ENCODE measurements at places on chromosomes 6 and 20.

- DNase-seq, result no peak
Measured at GRCh38 chr6:160082627-160083026, 39.0 kb upstream of the SLC22A1 start.

DNA sequence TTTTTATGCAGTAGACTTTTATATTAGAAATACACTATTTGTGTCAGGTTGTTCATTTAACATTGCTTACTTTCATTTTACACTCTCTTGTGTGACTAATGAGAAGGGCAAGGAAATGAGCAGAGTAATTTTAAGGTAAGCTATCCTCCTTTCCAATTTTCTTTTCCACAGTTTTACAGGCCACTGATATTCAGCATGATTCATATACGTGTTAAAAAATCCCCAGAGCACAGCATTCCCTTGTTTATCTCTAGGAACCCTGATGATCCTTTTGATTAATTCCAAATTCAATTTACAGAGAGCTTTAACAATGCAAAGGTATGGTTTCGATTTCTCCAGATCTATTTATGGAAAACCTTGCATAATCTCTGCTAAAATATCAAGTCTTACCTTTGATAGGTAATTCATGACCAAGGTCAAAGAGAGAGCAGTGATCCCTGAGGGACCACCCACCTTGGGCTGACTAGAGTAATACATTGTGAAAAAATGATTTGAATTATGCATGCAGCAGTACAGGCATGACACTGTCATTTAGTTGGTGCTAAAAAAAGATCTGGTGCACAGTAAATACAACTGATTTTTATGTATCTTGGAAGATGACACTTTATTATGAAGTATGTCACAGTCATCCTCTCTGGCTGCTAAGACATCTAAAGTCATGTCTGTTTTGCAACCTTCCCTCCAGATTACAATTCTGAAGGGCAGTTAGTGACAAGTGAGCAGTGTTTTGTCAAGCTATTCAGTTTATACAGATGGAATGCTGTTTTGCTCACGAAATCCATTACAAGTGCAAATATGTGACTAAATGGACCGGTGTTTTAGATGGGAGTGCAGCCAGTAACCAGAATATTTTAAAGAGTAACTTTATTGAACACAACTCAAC lies 736.6 kb downstream of the EPHA7 start:
- no peak for DNase-seq

- no peak for DNase-seq
Measured at GRCh38 chr6:125968493-125968892, 11.9 kb downstream of the HINT3 start.

DNA sequence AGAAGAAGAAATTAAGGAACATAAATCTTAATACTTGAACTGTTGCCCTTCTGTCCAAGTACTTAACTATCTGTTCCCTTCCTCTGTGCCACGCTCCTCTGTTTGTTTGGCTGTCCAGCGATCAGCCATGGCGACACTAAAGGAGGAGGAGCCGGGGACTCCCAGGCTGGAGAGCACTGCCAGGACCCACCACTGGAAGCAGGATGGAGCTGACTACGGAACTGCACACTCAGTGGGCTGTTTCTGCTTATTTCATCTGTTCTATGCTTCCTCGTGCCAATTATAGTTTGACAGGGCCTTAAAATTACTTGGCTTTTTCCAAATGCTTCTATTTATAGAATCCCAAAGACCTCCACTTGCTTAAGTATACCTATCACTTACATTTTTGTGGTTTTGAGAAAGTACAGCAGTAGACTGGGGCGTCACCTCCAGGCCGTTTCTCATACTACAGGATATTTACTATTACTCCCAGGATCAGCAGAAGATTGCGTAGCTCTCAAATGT lies 17.1 kb downstream of the IRF4 start:
- peak; percentile 88 for DNase-seq

DNA sequence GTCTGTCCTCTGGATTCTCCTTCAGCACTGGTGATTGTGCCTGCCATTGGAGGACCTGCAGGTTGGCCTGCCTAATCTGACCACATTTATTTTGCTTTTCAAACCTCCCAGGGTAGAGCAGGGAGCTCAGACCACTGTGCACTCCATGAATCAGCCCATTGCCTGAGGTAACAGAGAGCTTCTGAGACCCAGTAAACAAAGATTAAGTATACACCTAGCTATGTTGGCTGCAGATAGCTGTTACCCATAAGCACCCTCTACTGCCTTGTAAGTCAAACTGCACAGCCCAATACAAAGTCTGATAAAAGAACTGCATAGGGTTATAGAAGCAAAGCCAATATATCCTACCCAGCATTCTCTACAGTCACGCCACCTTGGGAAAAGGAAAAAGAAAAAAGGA lies 338.7 kb downstream of the HTR1B start:
- no peak for DNase-seq

DNA sequence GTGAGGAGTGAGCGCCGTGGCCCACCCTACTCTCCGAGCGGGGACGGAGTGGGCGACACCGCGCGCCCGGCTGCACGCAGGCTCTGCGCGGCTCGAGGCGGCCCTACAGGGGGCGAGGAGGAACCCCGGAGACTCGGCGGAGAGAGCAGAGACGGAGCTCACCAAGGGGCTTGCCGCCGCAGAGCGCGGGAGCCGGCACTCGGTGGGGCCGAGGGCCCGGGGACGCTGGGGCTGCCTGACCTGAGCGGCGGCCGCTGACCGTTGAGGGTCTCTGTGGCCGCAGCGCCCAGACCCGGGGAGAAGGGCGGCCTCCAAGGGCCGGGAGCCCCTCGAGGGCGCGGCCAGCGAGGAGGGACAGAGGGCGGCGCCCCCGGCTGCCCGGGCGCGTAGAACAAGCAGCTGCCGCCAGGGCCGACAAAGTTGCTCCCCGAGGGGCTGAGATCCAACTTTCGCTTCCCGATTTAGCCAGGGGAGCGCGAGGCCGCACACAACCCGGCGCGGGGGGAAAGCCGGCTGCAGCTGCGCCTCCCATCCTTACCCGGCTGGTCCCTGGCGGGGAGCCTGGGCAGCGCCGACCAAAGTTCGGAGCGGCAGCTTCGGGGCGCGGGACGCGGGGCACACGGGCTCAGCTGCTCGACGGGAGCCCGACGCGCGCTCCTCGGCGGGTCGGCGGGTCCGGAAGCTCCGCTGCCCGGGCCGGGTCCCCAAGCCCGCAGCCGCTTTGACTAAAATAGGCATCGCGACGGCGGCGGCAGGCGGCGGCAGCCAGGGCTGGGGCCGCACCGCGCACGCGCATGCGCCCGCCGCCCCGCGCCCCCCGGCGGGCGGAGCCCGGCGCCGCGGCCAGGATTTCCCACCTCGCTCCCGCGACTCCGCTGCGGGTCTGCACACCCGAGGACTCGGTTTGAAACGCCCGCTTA lies 43.1 kb downstream of the POPDC3 start:
- DNase-seq, result peak; percentile 34

DNA sequence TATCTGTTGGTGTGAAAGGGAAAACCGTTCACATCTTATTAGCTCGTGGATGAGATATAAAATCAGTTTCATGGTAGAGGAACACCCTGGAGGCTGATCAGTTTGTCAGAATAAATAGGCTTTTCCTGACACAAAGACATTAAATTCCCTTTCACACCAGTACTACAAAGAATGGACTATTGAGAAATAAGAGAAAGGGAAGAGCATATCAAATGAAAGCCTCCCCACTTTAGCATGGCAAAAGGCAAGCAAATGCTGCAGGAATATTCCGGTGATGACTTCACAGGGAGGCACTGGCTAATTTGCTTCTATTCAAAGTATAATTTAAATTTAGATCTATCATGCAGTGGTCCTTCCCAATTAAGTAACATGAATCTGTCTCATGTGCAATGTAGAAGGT lies 115.9 kb upstream of the AGPAT4 start:
- DNase-seq, result no peak

- DNase-seq, result peak; percentile 44
Measured at GRCh38 chr6:43129434-43130194, 41.5 kb upstream of the SRF start.

DNA sequence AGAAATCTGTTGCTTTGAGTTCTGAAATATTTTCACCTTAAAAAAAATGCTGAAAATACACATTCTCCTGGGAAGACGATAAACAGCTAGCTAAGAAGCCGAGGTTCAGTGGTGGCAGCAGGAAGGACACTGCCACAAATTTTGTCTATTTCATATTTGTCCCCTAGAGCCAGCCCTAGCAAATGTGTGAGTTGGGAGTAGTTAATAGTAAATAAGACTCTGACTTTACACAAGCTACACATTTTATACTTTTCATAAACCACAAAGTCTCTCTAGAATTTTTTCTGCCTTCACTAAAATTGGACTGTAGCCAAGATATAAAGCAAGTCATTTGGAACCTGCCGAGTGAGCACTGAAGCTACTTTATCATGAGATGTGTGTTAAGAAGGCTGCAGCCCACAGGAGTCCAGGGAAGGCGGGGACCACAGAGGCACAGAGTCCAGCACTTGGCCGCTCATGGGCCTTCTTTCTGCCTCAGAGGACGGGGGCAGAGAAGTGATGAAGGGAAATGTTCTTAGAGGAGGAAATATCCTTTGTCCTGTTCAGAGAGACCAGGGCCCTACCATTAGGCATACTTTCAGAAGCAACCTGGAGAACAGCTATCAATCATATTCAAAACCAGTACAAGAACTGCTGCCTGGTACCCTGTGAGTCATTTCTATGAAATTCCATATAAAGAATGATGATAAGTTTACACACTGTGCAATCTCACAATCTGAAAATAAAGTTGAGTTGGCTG lies 241.7 kb upstream of the TAB2 start:
- DNase-seq, result no peak

GRCh38 chr6:116929825-116930224 lies 52.8 kb downstream of the RFX6 start:
- no peak for DNase-seq

DNA sequence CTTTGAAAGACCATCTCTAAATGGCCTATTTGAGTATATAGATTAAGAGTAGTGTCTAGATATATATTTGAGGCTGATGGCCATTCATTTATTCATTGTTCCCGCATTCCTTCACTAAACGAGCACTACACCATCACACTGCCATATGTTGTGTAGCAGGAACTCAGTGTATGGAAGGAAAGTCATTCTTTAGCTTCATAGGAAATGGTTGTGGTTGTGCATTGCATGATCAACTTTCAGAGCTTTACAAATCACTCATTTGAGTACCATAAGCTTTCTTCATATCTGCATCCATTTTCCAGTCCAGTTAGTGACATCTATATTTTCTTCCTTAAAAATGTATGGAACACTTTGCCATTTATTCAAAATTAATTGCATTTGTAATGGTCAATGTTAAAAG lies 97.9 kb downstream of the ARID1B start:
- DNase-seq, result no peak

DNA sequence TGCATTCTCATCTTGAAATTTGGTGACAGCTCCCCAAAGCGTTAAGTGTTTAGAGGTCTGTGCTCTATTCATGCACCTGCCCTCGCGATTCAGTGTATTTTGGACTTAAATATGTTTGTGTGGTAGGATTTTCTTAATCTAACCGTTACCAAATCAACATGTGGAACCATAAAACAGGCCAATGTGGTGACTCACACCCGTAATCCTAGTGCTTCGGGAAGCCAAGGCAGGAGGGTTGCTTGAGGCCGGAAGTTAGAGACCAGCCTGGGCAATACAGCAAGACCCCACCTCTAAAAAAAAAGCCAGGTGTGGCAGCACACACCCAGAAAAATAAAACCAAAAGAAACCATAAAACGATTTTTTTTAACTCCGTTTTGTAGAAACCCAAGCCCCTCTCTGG lies 31.5 kb downstream of the PYGB start:
- DNase-seq, result no peak

GRCh38 chr6:106182455-106182854 lies 96.3 kb downstream of the PRDM1 start:
- no peak for DNase-seq

DNA sequence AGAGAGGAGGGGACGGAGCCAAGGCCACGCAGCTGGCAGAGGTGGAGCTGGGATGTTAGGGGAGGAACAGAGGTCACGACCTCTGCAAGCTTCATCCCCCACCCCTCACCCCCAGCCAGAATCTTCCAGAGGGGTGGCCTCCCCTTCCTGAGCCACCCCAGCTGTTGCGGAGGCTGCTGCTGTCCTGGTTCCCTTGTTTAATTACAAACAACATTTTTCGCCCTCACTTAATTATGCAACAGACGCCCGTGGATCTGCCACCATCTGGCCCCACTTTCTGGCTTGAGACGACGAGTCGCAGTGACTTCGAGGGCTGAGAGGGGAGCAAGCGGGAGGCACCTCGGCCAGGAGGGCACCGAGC lies 153.7 kb upstream of the PTPN1 start:
- DNase-seq, result no peak

- no peak for DNase-seq
Measured at GRCh38 chr6:1468126-1468525, 78.8 kb downstream of the FOXF2 start.

DNA sequence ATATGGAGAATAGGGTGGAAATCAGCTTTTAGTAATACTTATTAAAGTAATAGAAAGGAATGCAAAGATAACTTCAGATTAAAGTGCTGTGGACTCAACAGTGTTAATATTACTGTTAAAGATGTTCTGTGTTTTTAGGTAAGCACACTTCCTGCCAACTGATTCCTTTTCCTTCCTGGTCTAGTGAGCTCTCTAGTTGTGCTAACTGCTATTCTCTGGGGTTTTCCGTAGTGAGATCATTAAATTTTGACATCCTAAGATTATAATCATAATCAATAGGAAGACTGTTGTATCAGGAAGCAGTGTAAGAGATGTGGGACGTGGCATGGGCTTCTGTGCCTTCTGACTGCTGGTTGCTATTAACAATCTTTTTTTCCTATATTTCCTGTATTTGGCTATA lies 1.2 kb upstream of the TMEM217 start:
- peak; percentile 56 for DNase-seq

- DNase-seq, result no peak
Measured at GRCh38 chr20:63020681-63021080, 13.9 kb upstream of the BHLHE23 start.

DNA sequence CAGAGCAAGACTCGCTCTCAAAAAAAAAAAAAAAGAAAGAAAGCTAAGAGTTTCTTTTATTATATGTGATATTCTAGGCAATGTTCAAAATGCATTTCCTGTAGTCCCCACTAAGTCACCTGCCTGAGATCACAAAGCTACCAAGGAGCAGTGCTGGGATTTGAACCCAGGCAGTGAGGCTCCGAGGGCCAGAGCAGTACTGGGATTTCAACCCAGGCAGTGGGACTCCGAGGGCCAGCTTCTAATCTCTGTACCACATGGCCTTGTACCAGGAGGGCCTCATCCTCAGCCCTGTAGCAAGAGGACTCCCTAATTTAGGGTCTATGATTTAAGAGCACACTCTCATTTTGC lies 39.7 kb downstream of the ZMYND8 start:
- no peak for DNase-seq

All from Kasumi-1 (cell line).